ENCODE measurements at places on chromosomes 3 and 15. TPM values are rescaled to one million over a fixed set of nuclear protein-coding genes. Genes with fewer than 3 reads are reported as not detected.

TEX55 gene
- not detected for total RNA-seq

LIPH gene
- 6.6 TPM for total RNA-seq

CNTN3 gene
- total RNA-seq = 21.7 TPM

SHQ1 gene
- total RNA-seq = 17.3 TPM

TRH gene
- not detected for total RNA-seq

GOLGA8J gene
- 0.30 TPM for total RNA-seq

- DNase-seq = no peak
Observed at GRCh38 chr3:184148076-184148475, 7.1 kb upstream of the DVL3 start.

DNA sequence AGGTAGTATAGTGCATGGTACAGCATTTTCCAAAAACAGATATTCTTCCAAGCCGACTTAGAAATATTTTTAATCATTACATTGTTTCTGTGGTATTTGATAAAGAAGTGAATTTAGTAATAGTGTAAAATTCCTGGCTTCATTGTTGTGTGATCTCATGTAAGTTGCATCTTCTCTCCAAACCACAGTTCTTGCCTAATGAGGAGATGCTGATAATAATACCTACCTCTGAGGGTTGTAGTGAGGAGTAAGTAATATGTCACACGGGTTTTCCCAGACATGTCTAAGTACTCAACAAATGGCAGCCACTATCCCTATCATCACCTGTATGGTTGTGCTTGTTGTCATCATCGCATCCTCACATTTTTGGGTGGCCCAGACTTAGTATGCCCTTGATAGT is 167.3 kb downstream of the SLCO3A1 start:
- DNase-seq = no peak

GRCh38 chr3:189974359-189974758 is 146.3 kb downstream of the P3H2 start:
- DNase-seq = peak; percentile 44

- DNase-seq = no peak
Observed at GRCh38 chr3:21294768-21295167, 456.2 kb downstream of the ZNF385D start.

DNA sequence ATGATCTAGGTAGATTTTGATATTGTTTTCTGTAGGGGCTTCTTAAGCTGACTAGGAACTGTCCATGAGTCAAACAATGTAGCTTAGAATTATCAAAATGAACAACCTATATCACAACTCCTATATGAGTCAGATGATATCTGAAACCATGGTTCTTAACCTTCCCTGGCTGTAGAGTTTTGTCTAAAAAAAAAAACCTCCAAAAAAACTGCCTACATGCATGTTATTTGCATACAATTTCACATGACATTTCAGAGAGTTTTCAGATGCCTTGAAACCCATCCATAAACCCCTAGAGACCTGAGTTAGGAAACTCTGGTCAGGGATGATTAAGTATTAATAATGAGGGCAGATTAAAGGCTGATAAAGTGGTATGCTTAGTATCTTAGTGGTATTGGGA is 157.0 kb downstream of the CHST2 start:
- DNase-seq = no peak

GRCh38 chr3:27719314-27720003 is 2.7 kb downstream of the EOMES start:
- DNase-seq = no peak

DNA sequence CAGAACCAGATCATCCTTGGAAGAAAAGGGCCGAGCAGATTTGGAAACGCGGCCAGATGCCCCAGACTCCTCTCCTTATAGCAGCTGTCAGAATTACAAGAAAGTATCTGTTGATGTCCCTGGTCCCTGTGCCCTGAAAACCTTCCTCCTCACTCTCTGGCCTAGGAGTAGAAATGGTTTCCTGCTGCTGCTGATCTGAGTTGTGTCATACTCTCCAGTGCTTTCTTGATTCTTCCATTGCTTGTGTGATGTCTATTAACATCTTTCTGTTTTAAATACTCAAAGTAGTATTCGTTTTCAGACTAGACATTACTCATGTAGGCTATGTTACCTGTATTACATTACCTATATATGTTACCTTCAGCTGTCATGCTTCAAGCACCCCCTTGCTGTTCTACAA is 26.8 kb upstream of the HERC1 start:
- DNase-seq = no peak

DNA sequence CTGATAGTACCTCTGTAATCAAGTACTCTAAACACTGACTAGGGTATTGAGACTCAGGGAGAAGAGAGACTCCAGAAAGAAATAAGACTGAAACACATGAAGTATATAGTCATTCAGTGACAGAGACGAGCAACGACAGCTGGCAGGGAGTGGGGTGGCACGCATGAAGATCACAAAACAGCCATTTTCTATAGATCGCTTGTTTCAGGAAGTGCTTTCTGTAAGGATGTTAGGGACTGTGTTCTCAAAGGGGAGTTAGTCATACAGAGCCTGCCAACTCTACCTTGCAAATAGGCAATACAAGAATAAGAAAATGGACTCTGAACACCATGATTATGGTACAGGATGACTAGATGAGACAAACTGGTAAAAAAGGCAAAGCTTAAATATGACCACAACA is 139.5 kb downstream of the TBL1XR1 start:
- DNase-seq = no peak

DNA sequence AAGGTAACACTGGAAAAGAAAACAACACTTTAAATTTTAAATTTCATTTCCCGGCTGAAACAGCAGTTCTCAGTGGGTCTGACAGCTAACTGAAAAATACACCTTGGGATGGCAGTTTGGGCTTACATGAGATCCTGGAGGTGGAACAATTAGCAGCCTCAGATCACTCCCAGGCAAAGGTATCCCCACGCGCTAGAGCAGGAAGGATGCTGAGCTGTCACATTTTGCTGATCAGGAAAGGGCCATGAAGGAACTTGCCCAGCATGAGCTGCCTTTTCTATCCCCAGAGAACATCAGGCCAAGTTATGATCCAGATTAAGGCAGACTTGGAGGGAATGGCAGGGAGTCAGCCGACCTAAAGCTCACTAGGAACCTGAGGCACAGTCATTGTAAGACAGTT is 204.8 kb upstream of the SLC2A2 start:
- DNase-seq = no peak

- no peak for DNase-seq
Observed at GRCh38 chr15:31497838-31498237, 171.2 kb downstream of the KLF13 start.

DNA sequence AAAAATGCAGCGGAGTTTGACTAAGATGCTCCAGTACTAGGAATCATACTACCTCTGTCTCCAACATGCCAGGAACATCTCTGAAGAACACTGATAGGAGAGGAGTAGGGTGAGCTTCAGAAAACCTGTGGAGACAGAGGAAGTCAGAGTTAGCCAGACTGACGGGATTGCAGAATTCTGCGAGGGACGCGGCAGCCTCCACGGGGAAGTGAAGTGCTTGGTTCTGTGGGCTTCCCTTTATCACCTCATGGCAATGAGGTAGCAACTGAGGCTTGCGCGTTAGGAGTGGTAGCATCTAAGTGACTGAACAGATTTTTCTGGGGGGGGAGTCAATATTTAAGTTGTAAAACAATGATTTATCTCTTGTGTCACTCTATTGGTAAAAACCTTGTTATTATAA is 226.3 kb downstream of the MCTP2 start:
- no peak for DNase-seq

DNA sequence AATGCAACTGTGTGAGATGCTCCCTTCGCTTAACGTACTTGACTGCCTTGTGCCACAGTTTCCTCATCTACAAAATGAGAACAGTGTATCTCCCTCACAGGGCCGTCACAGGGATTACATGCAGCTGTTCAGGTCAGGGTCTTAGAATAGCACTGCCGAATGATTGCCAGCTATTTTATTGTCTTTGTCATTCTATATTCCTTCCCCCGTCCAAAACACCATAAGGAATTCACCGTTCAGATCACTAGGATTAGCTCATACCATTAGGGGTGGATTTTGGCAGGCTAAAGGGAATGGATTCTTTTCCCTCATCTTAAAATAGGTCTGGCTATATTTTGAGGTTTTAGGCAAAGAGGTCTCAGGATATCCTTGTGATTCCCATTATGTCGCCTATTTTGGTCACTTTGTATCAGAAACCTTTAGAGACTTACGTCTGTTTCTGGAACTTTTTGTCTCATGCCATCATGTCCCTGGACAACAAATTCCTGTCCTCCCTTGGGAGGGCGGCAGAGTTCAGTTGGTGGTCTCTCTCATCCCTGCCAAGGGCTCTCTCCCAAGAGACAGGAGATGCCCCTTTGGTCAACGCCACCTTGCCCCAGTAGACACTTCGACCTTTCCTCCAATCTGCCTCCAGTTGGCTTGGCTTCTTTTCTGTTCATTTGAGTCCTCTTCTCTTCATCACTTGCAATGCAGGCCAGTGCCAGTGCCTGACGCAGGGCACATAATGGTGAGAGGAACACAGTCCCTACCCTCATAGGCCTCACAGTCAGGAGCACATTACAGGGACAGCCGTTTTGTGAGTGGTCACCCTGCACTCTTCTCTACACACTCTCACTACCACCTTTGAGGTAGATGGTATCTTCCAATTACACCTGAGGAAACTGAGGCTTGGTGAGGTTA is 171.6 kb upstream of the BHLHE40 start:
- DNase-seq = no peak

DNA sequence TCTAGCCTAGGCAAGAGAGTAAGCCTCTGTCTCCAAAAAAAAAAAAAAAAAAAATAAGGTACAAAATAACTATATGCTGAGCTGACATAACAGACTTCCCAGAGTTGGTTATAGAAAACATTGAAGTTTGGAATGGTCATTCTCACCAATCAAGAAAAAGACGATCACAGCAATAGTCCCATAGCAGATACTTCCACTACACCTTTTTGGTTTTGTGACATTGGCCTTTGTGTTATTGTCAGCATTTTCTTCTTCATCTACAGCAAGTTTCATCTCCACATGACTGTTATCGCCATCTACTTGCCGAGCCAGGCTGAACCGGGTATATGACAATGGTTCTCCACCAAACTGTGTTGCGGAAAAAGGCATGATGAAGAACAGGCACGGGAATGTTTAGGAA is 6.9 kb downstream of the TFRC start:
- no peak for DNase-seq
